ENCODE measurements at places on chromosomes 1 and 21. TPM values are rescaled to one million over a fixed set of nuclear protein-coding genes. Genes with fewer than 3 reads are reported as not detected.

HORMAD1 gene
- polyA plus RNA-seq, result 0.21 TPM

LRRC3 gene
- polyA plus RNA-seq, result 18.8 TPM

TADA1 gene
- 18.5 TPM for polyA plus RNA-seq

ST3GAL3 gene
- 7.7 TPM for polyA plus RNA-seq

OR6K3 gene
- not detected for polyA plus RNA-seq

FAM72D gene
- 1.2 TPM for polyA plus RNA-seq

TIE1 gene
- polyA plus RNA-seq, result 18.7 TPM

ARHGEF11 gene
- polyA plus RNA-seq, result 34.0 TPM

LHX8 gene
- polyA plus RNA-seq, result not detected

C1QC gene
- polyA plus RNA-seq, result 79.1 TPM

MX2 gene
- polyA plus RNA-seq, result 2.7 TPM

LCE1B gene
- polyA plus RNA-seq, result not detected

OXCT2 gene
- polyA plus RNA-seq, result 2.4 TPM

RAD54L gene
- 6.6 TPM for polyA plus RNA-seq

OR2T2 gene
- polyA plus RNA-seq, result not detected

GJA4 gene
- 15.0 TPM for polyA plus RNA-seq

DCST1 gene
- 0.88 TPM for polyA plus RNA-seq

OR2T35 gene
- polyA plus RNA-seq, result not detected

GPR37L1 gene
- polyA plus RNA-seq, result 0.10 TPM

GNL2 gene
- 56.9 TPM for polyA plus RNA-seq

TMEM79 gene
- polyA plus RNA-seq, result 7.3 TPM

MYOC gene
- 0.60 TPM for polyA plus RNA-seq

CHAF1B gene
- polyA plus RNA-seq, result 3.6 TPM

RNF207 gene
- polyA plus RNA-seq, result 44.5 TPM
